Stimulated activated CD8-positive, alpha-beta memory T cell treated with anti-CD3 and anti-CD28 coated beads, Interleukin-2, amount 100 ng/mL, for 48 hours (primary cell): ENCODE measurements at places on chromosomes 12 and 14.

- DNase-seq = no peak
Observed at GRCh38 chr12:104295954-104296353, 7.6 kb upstream of the EID3 start.

DNA sequence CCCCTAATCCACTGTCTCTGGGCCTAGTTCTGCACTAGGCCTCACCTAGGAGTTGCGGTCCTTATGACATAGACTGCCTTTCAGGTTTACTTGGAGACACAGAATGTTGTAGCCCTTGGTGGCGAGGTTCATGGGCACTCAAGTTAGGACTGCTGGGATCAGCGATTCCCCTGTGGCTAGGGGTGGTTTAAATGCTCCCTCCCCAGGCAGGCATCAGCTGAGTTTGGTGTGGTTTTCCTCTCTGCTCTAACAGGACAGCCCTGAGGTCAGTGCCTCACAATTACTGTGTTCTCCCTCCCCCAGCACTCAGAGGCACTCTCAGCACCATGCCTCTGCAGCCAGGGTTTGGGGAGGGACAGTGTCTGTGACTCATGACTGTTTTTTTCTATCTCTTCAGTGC lies 22.2 kb upstream of the RDH16 start:
- no peak for DNase-seq

DNA sequence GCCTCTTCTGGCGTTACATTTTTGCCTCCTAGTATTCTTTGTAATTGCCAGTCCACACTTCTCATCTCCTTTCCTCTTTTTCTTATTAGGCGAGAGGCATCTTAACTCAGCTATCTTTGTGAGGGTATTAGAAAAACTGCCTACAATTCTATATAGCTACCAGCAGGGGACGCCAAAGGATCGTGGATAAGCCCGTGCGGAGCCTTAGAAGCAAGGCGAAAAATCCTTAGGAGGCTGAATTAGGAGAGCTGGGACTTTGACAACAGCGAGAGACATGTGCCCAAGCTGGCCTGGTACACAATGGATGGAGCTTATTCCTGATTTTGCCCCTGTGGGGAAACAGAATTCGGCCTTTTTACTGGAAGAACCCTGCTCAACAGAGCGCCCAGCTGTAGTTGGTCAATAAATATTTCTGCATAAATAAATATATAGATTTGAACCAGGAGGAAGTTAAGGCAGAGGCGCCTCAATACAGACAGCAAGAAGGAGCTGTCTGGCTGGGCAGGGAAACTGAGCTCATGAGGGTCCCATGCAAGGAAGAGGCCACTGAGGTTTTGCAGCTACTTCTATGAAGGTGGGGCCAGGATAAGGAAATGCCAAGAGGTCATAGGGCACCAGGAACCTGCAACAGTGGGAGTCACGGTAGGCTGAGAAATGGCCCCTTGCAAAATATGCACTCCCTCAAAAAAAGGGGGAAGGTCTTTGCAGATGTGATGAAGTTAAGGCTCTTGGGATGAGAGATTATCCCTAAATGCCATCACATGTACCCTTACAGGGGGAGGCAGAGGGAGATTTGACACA lies 14.6 kb upstream of the RBM19 start:
- no peak for DNase-seq

GRCh38 chr14:71597955-71598660 lies 334.1 kb upstream of the RGS6 start:
- DNase-seq = no peak

- no peak for DNase-seq
Observed at GRCh38 chr14:30855345-30856037, 18.9 kb upstream of the COCH start.

GRCh38 chr12:42076976-42077375 lies 67.7 kb downstream of the GXYLT1 start:
- no peak for DNase-seq

- no peak for DNase-seq
Observed at GRCh38 chr14:91674911-91675310, 57.0 kb downstream of the CATSPERB start.

GRCh38 chr14:50928002-50928635 lies 16.2 kb downstream of the PYGL start:
- no peak for DNase-seq

GRCh38 chr12:26798023-26798422 lies 35.0 kb downstream of the ITPR2 start:
- DNase-seq = no peak

DNA sequence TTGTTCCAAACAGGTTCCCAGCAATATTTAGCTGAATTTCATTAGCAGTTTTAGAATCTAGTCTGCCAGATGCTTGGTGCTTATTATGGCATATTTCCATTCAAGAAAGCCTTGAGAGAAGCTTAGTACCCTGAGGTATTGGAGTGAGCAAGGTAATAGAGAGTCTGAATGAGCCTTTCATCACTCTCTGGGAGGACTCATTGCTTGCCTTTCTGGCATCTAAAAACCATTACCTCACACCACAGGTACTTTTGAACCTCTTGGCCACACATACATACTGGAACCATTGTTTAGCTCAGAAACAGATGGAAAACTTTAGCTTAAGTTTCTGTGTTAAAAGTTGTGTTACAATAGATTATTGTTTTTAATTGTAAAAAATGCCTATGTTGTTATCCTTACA lies 27.4 kb upstream of the KCNH3 start:
- no peak for DNase-seq

GRCh38 chr12:41956353-41956752 lies 188.3 kb downstream of the GXYLT1 start:
- no peak for DNase-seq

DNA sequence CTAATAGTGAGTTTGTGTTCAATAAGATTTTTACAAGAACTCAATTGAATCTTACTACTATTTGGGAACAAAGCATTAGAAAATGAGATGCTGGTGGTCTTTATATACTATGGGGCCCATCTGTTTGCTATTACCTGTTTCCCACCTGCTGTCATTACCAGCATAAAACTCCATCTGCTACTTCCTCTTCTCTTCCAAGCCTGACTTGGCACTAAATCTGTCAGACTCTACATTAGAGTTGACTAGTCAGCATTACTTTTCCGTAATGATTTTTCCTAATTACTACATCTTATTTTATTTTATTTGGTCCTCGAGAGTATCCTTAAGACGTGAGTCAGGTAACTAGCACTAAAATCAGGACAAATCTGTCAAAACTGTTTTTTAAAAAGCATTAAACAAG lies 68.1 kb upstream of the KRR1 start:
- no peak for DNase-seq

DNA sequence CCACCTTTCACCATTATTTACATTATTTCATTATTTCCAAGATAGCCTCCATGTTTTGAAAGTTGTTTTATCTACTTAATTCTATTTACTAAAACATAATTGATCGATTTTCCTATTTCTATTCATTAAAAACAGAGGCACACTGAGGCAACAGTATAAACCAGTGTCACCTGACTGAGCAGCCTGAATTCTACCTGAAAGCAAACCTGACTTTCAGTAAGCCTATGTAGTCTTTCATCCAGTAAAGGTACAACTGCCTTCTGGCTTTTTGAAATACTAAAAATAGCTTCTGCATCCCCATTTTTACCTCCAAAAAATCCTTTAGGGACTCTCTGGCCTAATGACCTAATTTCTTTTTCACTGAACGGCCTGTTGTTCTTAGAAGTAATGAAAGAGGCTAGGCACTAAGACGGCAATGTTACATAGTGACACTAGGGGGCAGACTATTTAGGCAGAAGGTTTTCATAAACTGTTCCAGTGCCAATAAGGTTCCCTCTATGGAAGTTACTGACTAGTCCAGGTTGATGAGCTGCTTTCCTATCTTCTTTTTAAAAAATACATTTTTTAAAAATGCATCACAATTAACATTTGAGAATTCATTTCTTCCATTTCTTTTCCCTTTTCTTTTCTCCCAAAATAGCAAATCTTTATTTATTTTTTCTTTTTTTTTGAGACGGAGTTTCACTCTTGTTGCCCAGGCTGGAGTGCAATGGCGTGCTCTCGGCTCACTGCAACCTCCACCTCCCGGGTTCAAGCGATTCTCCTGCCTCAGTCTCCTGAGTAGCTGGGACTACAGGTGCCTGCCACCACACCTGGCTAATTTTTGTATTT lies 17.5 kb downstream of the ANAPC5 start:
- DNase-seq = no peak

- DNase-seq = no peak
Observed at GRCh38 chr14:76810953-76811400, 1.7 kb downstream of the ANGEL1 start.
